Activated CD4-positive, alpha-beta T cell treated with anti-CD3 and anti-CD28 coated beads for 4 hours (primary cell): ENCODE measurements at places on chromosomes 7 and 10.
A peak's percentile ranks its signal among the peaks of the same experiment; 100 is the strongest.

DNA sequence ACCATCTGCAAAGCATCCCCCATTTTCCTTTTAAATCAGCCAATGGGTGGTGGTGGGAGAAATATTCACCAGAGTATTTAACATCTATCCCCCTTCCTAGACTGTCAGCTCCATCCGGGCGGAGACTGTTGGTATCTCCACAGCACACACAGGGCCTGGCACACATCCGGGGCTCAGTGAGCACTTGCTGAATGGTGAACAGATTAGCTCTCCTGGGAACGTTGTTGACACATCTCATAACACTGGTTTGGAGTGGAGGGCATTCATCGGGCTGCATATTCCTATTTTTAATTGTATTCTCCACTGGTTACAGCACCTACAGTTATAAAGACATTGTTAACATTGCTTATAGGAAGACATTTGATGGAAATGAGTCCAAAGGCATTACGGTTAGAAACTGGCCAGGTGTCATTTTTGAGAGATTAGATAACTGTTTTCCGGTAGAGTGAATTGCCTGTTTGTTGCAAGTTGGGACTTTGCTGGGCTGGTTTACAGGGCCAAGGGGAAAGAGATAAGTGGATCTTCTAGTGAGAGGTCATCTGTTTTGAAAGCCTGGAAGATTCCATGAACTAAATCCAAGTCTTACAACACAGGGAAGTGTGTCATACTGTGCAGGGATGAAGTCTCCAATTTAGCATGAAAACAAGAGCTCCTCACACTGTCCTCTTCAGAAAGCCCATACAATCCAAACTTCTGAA, 101.8 kb downstream of the EGFR start:
- DNase-seq, result no peak

- no peak for DNase-seq
These were observed 291.2 kb upstream of the MEOX2 start for GRCh38 chr7:15977663-15978062.

GRCh38 chr7:149020483-149020882, 7.8 kb downstream of the PDIA4 start:
- no peak for DNase-seq

- DNase-seq, result peak; percentile 71
These were observed 798 bp downstream of the PPIF start for GRCh38 chr10:79347894-79348639.
